Small intestine (tissue), 16 donors: ENCODE measurements at places on chromosomes 5 and 9. TPM values are rescaled to one million over a fixed set of nuclear protein-coding genes. Genes with fewer than 3 reads are reported as not detected.

DNA sequence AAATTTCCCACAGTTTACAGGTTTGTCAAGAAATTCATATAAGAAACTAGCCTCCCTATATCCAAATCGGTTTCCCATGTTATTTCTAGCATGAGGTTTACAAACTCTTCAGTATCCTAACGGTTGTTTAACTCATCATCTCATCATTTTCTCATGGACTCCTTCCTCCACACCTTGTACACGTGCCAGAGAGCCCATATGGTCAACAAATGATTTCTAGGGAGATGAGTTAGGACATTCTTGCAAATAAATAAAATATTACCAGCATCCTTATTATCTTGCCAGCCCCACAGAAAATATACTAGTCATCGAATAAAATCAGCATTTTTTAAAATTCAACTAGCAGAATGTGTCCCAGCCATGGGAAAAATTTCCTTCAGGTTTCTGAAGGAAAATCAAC lies 285.2 kb downstream of the EBF1 start:
- no peaks in the 10 kb centered on the region for H3K4me1 ChIP-seq
- no peak for DNase-seq
- no peak overlapping the region for H3K27ac ChIP-seq
- no peak overlapping the region for H3K4me3 ChIP-seq

DNA sequence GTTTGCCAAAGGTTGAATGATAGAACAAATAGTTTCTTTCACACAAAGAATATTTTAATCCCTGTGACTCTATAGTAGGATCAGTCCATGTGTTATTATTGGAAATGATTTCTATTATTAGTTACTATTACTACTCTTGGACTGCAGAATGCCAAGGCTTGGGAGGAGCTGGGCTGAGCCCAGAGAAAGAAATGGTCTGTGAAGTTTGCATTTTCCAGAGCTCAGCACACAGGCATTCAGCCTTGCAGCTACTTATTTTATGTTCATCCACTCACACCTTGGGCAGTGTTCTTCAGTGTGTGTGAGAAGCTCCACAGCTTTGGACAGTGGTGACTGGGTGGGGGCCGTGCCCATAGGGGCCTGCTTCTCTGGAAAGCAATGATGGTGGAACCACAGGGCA lies 583.1 kb downstream of the CCDC171 start:
- H3K36me3 ChIP-seq, result no peaks in the 10 kb centered on the region
- DNase-seq, result no peak

- H3K27ac ChIP-seq, result no peak overlapping the region
- DNase-seq, result no peak
- no peaks in the 10 kb centered on the region for H3K27me3 ChIP-seq
- no peaks in the 10 kb centered on the region for H3K4me1 ChIP-seq
- no peak overlapping the region for H3K4me3 ChIP-seq
Observed at GRCh38 chr5:171920765-171921391, 85.6 kb downstream of the FBXW11 start.

DNA sequence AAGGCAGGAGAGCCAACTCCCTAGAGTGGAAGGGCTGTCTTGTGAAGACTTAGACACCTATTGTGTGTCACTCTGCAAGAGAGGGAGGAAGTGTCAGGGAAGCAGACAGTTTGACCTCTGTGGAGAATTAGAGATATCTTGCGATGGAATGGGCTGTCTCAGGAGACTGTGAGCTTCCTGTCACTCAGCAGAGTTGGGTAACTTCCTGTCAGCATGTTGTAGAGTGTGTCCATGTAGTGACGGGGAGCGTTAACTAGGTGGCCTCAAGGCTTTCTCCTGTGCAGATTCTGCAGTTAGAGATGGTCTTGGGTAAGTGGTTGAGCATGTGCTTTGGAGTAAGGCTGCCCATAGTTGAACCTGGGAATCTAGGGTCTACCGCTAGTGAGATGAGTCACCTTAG lies 136.5 kb downstream of the KIF4B start:
- no peak overlapping the region for H3K4me3 ChIP-seq
- DNase-seq, result no peak
- no peaks in the 10 kb centered on the region for H3K27me3 ChIP-seq
- H3K36me3 ChIP-seq, result no peaks in the 10 kb centered on the region
- no peaks in the 10 kb centered on the region for H3K4me1 ChIP-seq
- H3K27ac ChIP-seq, result no peak overlapping the region

- no peaks in the 10 kb centered on the region for H3K27me3 ChIP-seq
- H3K4me1 ChIP-seq, result no peaks in the 10 kb centered on the region
- no peak for DNase-seq
- peaks cover 75% of the 10 kb centered on the region for H3K36me3 ChIP-seq
Observed at GRCh38 chr9:133813749-133814585, 75.8 kb upstream of the SARDH start.

DNA sequence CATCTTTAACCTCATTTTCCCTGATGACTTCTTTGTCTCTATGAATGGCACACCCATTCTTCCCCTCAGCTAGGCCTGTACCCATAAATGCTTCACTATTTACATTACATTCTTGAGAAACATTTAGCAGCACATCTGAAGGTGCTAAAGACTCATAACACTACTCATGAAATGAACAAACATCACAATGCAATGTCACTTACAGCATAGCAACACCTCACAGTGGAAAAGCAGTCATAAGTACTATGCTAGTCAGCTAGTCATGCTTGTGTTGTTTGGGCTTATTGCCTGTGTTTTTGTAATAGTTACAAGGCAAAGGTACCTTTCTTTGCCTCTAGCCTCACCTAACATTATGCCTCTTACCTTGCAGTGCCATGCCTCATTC lies 228.9 kb downstream of the KIAA0825 start:
- H3K27me3 ChIP-seq, result no peaks in the 10 kb centered on the region
- H3K27ac ChIP-seq, result no peak overlapping the region
- no peaks in the 10 kb centered on the region for H3K36me3 ChIP-seq

GRCh38 chr5:128290152-128290858 lies 206.7 kb downstream of the SLC12A2 start:
- no peak overlapping the region for H3K27ac ChIP-seq
- no peak overlapping the region for H3K4me3 ChIP-seq
- no peaks in the 10 kb centered on the region for H3K27me3 ChIP-seq
- no peaks in the 10 kb centered on the region for H3K4me1 ChIP-seq
- DNase-seq, result no peak
- no peaks in the 10 kb centered on the region for H3K36me3 ChIP-seq

DNA sequence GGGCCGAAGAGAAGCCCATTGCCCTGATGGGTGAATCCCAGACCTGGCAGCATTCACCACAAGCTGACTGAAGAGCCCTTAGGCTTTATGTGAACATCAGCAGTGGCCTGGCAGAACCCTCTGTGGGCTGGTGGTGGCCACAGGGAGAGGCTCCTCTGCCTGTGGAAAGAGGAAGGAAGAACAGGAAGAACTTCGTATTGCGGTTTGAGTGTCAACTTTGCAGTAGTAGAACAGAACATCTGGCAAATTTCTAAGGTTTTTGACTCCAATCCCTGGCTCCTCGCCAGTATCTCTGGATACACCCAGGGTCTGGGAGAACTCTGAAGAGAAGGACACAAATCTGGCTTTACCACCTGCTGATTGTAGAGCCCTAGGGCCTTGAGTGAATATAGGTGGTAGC lies 356.4 kb upstream of the GRAMD2B start:
- no peaks in the 10 kb centered on the region for H3K27me3 ChIP-seq
- H3K4me1 ChIP-seq, result no peaks in the 10 kb centered on the region
- H3K4me3 ChIP-seq, result no peak overlapping the region

FGF10 gene
- polyA plus RNA-seq, result 0.81 TPM

CLPTM1L gene
- 94.4 TPM for polyA plus RNA-seq

NME5 gene
- 1.8 TPM for polyA plus RNA-seq

PCDHGA9 gene
- 1.0 TPM for polyA plus RNA-seq
